ENCODE measurements at places on chromosomes 11 and 22. TPM values are rescaled to one million over a fixed set of nuclear protein-coding genes. Genes with fewer than 3 reads are reported as not detected.
A peak's percentile ranks its signal among the peaks of the same experiment; 100 is the strongest.

DNA sequence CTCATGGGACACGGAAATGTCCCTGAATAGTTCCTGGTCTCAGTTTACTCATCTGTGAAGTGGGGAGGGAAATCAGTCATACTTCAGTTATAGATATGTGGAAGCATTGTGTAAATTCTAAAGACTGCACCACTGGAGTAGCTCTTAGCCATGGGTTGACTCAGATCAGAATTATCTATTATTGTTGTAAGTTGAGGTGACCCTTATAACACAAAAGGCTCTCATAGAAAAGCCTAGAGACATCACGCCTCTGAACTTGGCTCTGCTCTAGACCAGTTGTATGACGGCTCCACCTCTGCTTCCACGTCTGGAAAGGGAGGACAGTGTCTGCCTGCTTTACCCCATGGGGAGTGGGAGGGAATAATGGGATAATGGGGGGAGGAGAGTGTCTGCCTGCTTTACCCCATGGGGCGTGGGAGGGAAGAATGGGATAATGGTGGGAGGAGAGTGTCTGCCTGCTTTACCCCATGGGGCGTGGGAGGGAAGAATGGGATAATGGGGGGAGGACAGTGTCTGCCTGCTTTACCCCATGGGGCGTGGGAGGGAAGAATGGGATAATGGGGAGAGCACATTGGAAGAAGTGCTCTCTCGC is 98.2 kb downstream of the AMOTL1 start:
- no peak for DNase-seq

GRCh38 chr11:109667719-109668118 is 245.7 kb downstream of the C11orf87 start:
- no peak for DNase-seq

DNA sequence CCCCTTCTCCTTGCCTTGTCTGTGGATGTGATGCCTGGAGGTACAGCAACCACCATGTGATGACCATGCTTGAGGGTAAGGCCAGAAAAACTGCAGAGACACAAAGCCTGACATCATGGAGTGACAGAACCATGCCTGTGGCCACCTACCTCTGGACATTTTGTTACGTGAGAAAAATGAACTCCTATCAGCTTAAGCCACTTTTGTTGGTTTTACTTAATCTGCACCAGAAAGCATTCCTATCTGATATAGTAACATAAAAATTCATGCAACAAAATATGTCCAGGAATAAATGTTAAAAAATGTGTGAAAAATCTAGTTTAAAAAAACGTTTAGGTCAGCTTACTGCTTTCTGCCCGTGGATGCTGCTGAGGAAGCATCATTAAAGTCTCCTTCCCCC is 42.6 kb upstream of the P4HA3 start:
- DNase-seq: no peak

DNA sequence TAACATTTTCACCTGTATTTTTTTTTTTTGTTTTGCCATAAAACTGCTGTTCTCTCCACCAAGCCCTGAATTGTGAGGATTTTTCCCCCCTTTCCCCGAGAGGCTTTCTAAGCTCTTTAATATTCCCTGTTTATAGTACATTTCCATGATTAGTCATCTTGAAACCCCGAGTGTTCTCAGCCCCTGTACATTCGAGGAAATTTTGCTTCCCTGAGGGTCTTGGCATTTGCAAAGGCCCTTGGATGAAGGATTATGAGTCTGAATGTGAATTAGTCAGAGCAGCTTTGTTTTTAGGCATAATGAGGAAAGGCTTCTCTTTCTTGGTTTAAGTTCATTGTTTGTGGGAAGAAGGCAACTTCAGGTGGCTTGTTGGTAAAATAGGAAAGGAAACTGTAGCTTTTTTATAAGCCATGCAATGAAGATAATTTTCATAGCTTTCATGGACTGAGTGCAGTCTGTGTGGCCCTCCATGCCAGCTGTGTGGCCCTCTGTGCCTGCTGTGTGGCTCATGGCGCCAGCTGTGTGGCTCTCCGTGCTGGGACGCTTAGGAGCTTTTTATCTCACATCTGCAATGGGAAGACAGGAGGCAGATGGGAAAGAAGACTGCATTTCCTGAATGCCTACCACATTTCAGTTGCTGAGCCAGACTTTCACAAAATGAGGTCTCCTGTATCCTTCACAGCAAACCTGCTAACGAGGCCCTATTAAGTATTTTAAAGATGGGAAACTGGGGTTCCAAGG is 129.0 kb downstream of the TEAD1 start:
- DNase-seq: no peak

- DNase-seq: no peak
These were observed 150.9 kb downstream of the SNX19 start for GRCh38 chr11:130765406-130765805.

- DNase-seq: no peak
These were observed 28.2 kb downstream of the HSD17B12 start for GRCh38 chr11:43708776-43709175.

GRCh38 chr11:73393479-73394415 is 17.5 kb downstream of the RELT start:
- peak; percentile 41 for DNase-seq

- no peak for DNase-seq
These were observed 36.9 kb downstream of the PTPRJ start for GRCh38 chr11:48017105-48017830.

GRCh38 chr11:9662273-9662672 is 1.6 kb upstream of the SWAP70 start:
- no peak for DNase-seq

DNA sequence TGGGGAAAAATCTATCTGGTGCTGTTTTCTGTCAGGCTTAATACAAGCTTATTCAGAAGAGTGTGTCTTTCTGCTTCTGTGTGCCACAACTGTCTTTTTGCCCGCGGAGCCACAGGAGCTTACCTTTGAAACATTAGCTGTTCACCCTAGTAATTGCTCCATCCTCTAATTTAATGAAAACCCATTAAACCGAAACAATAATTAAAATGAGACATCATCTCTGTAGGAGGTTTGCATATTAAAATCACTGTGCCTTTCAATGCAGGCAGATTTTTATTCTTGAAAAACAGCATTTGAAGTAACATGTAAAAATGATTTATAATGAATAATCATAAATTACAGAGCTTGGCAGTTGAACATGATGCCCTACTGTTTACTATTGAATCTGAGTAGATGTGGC is 102.3 kb downstream of the NELL1 start:
- no peak for DNase-seq

DNA sequence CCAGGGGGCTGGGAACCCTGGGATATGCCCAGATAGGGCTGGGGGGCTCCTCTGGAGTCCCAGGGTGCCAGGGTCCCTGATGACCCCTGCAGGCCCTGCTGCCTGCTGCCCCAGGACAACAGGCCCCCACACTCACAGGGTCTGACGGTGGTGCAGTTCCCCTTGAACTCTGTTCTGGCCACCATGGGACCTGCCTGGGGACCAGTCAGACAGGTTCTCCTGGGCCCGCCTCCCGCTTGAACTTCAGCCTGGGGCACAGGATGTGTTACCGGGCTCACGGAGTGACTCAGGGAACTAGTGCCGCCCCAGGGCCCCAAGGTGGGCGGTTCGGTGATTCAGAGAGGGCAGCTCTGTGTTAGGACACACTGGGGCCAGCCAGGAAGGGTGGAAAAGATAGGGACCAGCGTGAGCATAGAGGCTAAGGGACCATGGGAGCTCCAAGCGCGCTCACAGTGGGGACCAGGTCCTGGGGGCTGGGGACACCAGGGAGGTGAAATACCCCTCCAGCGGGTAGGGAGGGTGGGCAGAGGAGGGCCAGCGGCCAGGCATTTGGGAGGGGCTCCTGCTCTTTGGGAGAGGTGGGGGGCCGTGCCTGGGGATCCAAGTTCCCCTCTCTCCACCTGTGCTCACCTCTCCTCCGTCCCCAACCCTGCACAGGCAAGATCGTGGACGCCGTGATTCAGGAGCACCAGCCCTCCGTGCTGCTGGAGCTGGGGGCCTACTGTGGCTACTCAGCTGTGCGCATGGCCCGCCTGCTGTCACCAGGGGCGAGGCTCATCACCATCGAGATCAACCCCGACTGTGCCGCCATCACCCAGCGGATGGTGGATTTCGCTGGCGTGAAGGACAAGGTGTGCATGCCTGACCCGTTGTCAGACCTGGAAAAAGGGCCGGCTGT is 21.5 kb upstream of the TXNRD2 start:
- DNase-seq: peak; percentile 86

- no peak for DNase-seq
These were observed 9.4 kb downstream of the TMPRSS13 start for GRCh38 chr11:117919781-117920221.

DNA sequence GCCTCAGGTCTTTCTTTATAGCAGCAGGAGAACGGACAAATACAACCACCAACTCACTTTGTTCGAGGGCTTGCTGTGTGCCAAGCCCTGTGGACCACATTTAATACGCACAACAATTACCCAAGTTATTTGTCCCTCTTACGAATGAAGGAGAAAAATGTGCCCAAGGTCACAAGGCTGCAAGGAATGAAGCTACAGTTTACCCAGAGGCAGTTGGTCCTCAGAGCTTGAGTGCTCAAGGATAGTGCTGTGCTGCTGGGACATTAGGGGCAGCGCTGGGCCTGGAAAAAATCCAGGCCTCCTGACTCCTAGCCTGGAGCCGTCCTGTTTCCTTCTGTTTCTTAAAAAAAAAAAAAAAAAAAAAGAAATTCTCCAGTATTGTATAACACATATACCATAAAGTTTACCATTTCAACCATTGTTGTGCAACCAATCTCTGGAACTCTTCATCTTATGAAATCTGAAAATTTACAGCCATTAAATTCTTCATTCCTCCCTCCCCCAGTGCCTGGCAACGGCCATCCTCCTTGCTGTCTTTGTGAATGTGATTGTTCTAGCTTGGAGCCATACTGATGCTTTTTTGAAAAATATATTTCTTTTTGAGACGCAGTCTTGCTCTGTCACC is 1.0 kb upstream of the C11orf86 start:
- no peak for DNase-seq

GRCh38 chr22:26448941-26449340 is 19.9 kb downstream of the ASPHD2 start:
- no peak for DNase-seq

DNA sequence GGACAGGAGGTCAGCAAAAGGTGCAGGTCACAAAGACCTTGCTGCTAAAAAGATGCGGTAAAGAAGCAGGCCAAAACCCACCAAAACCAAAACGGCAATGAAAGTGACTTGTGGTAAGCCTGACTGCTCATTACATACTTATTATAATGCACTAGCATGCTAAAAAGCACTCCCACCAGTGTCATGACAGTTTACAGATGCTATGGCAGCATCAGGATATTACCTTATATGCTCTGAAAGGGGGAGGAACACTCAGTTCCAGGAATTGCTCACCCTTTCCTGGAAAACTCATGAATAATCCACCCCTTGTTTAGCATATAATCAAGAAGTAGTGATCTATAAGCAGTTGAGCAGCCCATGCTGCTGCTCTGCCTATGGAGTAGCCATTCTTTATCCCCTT is 45.2 kb upstream of the SLC5A12 start:
- DNase-seq: no peak

DNA sequence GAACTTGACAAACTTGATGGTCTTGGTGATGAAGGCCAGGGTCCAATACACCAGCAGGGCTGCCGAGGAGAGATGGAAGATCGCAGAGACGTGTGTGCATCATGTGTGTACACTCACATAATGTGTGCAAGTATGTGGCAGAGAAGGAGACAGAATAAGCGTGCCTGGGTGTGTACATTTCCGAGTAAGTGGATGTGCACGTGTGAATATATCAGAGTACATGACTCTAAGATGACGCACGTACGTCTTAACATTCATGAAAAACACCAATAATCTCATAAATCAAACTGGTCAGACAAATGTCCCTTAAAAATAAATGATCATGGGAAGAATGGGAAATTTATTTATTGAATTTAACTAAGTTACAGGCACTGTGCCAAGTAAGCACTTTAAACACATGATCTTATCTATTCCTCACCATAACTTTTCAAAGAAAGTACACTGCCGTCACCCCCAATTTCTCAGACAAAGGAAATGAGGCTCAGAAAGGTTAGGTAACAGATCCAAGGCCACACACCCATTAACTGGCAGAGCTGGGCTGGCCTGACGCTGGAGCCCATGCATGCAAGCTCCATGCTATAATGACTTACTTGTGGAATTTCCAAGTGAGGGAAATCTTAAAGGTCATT is 13.0 kb downstream of the ABCC8 start:
- no peak for DNase-seq

- no peak for DNase-seq
These were observed 379 bp upstream of the RAB38 start for GRCh38 chr11:88175569-88176075.

GRCh38 chr11:6747097-6747668 is 24.6 kb downstream of the OR2AG2 start:
- DNase-seq: no peak

- DNase-seq: no peak
These were observed 5.5 kb downstream of the OPCML start for GRCh38 chr11:133526790-133527189.

DNA sequence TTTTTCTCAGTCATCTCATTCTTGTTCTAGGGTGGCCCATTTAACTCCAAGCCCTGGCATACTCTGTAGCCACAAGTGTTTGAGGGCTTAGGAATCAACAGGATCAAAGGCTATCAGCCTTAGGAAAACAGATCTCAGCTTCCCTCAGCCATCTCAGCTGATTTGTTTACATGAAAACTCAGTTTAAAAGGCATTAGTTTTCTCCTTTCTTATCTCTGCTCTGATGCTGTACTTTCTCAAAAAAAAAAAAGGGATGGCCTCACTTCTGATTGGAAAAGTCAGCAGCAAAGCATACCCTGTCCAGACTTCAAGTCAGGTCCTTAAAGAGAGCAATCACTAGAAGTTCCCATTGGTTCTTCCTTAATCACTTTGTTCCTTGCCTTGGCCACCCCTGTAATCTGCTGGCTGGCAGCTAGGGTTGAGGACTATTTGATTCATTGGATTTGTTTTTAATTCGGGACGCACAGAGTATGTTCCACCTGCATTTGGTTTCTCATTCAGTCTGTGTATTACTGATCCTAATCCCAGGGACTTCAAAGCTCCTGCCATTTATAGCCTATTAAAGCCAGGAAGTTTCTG is 102.8 kb downstream of the EXT2 start:
- DNase-seq: no peak

Gene TYR
- not detected for total RNA-seq

Gene RAB36
- 6.1 TPM for total RNA-seq

Gene OR52B6
- total RNA-seq: not detected

Gene AQP11
- total RNA-seq: 0.20 TPM

Gene OR52E2
- not detected for total RNA-seq

Gene CHST1
- total RNA-seq: 0.69 TPM

Gene OR56A1
- total RNA-seq: not detected

Gene LYVE1
- 0.34 TPM for total RNA-seq

Gene JHY
- total RNA-seq: 4.8 TPM

Measured in HCT116 (cell line).